ENCODE measurements at places on chromosomes 1 and 21.

DNA sequence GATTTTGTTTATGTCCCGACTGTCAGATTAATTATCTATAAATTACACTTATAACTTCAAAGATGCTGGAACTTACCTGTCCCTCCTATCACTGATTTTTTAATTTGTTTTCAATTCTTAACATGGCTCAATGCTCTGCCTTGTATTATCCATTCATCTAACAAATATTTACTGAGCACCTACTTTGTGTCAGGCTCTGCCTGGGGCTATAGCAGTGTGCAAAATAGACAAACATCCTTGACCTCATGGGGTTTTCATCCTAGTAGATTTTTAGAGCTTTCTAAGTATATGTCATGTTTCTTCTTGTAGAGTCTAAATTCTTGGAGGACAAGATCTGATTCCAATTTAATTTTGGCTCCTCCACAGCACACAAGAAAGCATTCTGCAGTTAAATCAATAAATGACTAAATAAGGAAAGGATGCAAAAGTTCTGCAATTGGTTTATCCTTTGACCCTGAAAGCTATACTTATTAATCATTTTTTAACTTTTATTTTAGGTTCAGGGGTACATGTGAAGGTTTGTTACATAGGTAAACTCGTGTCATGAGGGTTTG lies 10.8 kb upstream of the SMYD2 start:
- no peak for DNase-seq

DNA sequence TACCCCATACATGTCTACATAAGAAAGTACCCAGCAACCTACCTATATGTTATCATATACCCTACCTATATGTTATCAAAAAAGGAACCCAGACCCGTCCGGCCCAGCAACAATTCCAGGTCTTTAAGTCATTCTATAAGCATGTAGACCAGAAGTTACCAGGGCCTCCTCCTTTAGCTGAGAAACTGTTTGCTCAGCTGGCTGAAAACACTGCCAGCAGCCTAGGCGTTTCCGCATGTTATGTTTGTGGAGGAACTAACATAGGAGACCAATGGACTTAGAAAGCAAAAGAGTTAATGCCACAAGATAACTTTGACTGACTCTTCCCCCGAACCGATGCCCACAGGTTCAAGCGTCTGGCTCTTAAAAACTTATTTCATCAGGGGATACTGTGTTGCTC lies 7.1 kb upstream of the ZNF678 start:
- DNase-seq, result no peak

- peak; percentile 61 for DNase-seq
Measured at GRCh38 chr1:41681331-41682098, 197.0 kb upstream of the EDN2 start.

GRCh38 chr21:20270365-20271055 lies 727.7 kb upstream of the NCAM2 start:
- DNase-seq, result no peak

GRCh38 chr1:170162459-170163246 lies 16.9 kb downstream of the NTMT2 start:
- peak; percentile 83 for DNase-seq

GRCh38 chr1:116334015-116334547 lies 39.0 kb upstream of the ATP1A1 start:
- DNase-seq, result peak; percentile 75

- DNase-seq, result no peak
Measured at GRCh38 chr1:4603295-4604110, 50.9 kb upstream of the AJAP1 start.

DNA sequence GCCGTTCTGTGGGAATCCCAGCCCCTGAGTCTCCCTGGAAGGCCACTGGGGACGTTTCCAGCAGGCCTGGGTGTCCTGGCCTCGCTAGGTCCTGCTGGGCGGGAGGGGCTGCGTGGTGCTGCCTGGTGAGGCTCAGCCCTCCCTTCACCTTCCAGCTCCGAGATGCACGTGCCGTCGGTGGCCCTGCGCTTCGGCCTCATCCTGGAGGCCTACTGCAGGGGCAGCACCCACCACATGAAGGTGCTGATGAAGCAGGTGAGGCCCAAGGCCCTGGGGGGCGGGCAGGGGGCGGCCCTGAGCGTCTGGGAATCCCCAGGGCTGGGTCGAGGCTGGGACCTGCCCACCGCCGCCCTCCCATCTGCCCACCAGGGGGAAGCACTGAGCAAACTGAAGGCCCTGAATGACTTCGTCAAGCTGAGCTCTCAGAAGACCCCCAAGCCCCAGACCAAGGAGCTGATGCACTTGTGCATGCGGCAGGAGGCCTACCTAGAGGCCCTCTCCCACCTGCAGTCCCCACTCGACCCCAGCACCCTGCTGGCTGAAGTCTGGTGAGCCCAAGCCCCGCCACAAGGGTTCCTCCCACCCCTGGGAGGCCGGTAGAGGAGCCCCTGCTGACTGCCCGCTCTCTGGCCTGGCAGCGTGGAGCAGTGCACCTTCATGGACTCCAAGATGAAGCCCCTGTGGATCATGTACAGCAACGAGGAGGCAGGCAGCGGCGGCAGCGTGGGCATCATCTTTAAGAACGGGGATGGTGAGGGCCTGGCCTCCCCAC lies 70.3 kb downstream of the PIK3CD start:
- DNase-seq, result peak; percentile 14

DNA sequence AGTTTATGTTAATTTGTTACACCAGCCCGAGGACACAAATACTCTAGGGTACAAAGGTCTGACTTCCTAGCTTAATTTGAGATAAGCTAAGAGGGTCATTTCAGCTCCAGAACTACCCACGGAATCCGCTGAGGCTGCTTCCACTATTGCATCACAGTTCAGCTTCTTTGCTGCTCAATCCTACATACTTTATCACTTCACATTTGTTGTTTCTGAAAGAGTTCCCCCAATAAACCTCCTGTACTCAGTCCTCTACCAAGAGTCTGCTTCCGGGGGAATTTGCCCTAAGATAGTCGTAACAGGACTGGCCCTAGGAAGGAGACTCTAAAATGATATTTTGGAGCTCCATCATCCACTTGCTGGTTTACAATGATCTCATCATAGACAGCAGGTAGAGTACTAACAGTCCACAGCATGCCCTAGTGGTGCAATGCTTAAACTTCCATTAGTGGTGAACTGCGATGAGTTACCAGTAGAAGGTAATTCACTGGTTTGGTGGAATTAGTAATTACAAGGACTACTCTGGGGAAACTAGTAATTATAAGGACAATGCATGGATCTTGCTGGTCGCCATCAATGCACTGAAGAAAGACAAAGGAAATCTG lies 229.3 kb downstream of the USH2A start:
- no peak for DNase-seq

DNA sequence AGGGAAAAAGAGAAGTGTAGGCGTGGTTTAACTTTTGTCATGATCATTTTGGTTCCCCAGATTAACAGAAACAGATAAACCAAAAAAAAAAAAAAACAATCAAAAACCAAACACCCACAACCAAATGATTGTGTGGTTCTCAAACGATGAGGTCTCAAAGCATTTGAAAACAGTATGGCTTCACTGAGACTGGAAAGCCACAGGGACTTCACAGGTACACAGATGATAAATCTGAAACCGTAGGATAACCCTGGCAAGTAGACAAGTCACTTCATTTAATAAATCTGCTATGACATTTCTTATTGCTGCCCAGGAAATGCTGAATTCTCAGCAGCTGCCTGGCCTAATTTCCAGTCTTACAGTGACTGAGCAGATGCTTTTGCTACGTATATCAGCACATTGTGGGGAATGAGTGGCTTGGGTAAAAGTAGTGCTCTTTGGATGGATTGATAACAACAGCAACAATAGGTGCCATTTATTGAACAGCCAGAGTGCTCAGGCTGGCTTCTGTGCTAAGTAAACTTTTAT lies 6.1 kb downstream of the ST6GALNAC3 start:
- no peak for DNase-seq

DNA sequence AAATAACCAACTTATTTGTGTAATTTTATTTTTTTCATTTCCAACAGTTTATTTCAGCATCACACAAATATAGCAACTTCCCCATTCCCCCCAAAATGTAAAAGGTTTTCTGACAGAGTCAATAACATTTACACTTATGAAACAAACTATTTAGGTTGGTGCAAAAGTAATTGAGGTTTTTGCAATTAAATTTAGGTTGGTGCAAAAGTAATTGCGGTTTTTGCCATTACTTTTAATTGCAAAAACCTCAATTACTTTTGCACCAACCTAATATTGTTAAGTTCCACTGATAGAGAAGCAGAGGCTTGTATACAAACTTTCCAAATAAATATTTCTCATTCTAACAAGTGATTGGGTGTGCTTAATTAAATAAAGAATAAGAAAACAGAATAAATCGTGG lies 270.9 kb upstream of the DUSP10 start:
- DNase-seq, result no peak

DNA sequence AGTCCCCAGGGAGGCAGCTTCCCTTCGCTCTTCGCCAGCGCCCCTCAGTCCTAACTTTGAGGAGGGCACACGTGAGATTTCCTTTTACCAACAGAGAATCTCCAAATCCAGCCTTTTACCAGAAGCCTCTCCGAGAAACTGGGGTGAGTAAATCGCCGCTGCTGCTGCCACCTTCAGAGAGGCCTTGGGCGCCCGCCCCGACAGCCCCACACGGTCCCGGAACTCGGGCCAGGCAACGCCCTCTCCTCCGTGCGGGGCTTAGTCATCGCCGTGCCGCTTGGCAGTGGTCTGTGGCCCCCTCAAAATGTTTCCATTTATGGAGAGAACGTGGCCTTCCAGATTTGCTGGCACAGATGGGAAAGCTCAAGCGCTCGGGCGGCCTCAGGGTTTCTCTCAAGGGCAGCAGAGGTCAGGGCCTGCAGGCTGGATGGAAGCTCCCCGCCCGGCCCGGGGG lies 41.4 kb upstream of the COL6A2 start:
- peak; percentile 93 for DNase-seq

DNA sequence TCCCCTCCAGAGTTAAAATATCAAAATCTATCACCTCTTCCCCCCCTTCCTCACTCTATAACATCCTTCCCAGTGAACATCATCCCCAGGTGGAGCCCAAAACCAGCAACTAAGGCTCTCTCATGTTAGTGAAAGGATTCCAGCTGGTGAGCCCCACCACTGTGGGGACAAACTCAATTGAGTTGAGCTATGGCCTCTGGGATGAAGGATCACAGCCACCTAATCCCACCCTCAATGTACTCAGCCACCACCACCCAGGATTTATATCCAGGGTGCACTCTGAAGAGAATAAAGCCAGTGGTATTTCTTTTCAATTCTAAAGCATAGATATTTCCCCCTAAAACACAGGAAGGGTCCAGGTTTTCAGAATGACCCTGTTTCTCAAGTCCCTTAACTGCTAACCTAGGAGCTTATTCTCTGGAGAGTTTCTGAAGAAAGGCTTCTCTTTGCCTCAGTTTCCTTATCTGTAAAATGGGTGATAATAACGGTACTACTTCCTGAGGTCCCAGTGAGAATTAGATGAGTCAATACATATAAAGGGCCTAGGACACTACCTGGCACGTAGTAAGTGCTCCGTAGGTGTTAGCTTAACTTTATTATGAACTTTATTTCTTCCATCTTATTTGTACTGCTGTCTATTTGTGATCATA lies 15.6 kb upstream of the BOLA1 start:
- no peak for DNase-seq

- DNase-seq, result no peak
Measured at GRCh38 chr1:37399830-37400464, 74.4 kb upstream of the ZC3H12A start.

GRCh38 chr1:34784751-34785221 lies 3.8 kb downstream of the GJB3 start:
- DNase-seq, result no peak

- peak; percentile 61 for DNase-seq
Measured at GRCh38 chr21:38804789-38805327, 871 bp upstream of the ETS2 start.

DNA sequence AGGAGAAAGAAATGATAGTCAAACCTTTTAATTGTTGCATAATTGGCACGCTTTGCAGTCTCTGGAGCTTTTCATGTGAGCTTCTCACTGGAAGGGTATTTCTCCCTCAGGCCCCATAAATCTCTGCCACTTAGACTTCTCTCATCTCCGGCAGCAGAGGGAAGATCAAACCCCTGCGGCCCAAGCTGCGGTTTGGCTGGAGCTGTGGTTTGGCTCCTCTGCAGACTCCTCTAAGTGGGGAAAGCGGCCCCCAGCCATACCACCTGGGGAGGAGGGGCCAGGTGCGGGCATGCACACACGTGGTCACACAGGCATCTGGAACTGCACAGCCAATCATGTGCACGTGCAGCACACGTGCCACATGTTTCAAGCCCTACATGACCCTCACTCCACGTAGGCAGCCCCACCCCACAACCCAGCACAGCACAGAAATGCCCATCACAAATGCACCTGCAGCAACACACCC lies 58.3 kb downstream of the UBE2T start:
- DNase-seq, result peak; percentile 58

DNA sequence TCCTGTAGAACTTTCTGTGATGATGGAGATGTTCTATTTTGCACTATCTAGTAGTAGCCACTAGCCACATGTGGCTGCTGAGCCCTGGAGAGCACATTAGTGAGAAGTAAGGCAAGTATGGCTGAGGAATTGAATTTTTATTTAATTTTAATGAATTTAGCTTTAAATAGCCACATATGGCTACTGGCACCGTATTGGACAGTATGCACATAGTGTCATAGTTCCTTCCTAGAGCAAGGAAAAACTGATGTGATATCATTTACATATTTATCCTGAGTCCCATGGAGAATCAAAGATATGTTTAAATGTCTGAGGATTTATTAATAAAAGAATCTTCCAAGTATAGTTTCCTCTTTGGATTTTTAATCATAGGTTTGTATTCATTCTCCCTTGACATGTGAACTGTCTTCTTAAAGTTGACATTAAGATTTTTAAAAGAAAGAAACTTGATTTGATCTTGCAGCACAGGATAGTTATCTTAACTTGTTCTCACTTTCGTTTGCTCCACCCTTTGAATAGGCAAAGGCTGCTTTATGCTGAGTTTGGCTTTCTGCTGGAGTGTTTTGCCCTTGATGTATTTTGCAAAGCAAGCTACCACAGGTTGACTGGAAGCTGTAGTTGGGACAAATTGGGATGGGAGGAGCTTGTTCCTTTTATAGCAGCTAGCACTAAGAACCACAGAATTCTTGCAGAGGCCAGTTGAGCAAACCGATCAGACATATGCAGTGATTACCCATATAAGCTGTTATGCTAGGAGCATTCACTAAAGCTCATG lies 129.7 kb downstream of the VPS13D start:
- peak; percentile 48 for DNase-seq

- DNase-seq, result no peak
Measured at GRCh38 chr1:221806984-221807383, 65.1 kb upstream of the DUSP10 start.

DNA sequence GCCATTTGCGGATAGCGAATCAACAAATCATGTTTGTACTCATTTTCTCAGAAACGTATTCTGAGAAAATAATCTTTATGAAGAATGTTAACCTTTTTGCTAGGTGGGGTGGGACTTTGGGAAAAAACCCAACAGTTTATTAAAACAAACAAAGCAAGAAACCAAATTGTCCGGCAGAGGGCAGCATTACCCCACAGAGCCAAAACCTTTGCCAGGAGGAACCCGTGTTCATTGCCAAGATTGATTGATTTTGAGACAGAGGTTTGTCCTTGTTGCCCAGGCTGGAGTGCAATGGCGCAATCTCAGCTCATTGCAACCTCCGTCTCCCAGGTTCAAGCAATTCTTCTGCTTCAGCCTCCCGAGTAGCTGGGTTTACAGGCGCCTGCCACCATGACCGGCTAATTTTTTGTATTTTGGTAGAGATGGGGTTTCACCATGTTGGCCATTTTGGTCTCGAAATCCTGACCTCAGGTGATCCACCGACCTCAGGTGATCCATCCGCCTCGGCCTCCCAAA lies 70.8 kb upstream of the RHOU start:
- DNase-seq, result peak; percentile 33

- DNase-seq, result no peak
Measured at GRCh38 chr1:235563513-235564061, 59.3 kb upstream of the B3GALNT2 start.

- DNase-seq, result no peak
Measured at GRCh38 chr1:162360237-162360873, 16.3 kb downstream of the SPATA46 start.
